CD8-positive, alpha-beta T cell (primary cell): ENCODE measurements at places on chromosomes 1 and 21.

DNA sequence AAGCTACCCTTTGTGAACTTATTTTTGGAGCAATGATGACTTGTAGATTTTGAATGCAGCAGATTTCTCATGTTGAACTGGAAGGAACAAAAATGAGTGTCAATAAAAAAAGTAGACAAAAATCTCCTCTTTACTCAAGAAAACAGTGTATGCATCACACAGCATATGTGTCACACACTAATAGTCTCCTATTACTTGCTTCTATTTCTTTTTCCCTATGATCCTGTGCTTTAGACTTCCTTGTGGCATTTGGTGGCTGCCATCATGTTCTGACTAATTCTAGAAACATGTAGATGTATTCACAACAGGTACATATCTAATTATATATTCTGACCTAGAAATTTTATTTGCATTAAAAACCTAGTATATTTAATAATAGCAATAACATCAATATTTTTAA, 14.3 kb downstream of the RC3H1 start:
- no peak for DNase-seq

DNA sequence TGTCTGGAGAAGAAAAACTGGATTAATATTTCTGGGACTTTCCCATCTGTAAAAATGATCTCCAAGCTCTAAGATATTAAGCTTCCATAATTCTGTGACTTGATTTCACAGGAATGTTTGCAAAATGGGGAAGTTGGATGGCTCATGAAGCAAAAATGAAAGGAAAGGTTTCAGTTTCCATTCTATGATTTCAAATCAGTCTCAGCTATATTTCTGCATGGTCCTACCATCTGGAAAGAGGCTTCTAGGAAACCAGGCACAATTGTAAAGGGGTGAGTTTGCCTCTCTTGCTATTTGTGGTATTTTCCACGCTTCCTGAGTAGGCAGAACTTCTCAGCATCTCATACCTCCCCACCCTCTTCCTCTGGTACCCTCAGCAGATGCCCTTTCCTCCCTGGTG, 22.4 kb upstream of the ACTN2 start:
- DNase-seq, result no peak

- no peak for DNase-seq
Observed at GRCh38 chr1:147246910-147247655, 4.6 kb downstream of the CHD1L start.

GRCh38 chr1:184023171-184023570, 14.4 kb downstream of the COLGALT2 start:
- DNase-seq, result no peak

DNA sequence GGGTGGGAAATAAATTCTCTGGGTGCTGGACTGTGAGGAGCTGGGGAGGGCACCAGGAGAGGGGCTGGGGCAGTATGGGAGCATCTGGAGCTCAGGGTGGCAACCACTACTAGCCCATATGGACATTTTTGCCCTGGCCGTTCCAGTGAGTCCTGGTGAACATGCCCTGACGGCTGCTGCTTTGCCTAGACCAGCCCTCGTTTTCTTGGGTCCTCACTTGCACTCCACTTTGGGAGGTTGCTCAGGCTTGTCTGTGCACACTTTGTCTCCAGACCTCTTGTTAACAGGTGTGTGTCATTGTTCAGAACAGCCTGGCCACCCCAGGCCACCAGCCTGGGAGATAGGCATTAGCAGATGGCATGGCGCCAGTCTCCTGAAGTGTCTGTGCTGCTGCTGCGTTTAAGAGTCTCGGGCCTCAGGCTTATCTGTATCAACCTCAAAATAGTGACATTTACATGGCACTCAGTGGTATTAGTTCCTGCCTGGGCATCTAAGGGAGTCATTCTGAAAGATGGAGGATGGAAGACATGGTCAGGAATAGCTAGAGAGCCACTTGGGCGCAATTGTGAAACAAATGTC, 190.5 kb downstream of the PTPRU start:
- no peak for DNase-seq

DNA sequence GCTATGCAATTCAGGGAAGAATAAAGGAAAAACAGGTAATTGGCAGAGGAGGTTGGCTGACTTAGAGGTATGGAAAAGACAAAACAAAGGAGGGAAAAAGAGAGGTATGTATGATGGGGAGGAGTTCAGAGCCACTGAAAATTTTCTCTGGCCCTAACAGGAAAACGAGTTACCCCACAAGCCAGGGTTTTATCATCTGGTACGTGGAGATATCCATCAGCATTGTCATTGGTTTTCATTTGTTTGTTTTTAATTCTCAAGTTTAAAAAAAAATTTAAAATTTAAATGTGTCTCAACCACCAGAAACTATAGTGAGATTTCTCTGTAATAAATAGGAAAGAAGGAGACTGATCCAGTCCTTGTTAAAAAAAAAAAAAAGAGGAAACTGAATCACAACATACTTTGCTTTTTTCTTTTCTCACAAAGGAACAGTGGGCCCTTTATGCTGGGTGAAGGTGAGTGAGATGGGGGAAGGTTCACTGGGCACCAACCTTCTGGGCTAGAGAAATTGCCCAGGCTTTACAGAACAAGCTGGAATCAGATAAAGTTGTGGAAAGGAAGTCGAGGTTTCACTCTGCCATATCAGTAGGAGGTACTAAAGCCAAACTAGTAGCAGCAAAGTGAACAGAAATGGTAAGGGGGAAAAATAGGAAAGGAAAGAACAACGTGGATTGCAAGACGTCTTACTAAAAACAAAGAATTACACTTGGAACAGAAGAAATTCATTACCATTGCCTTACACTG, 2.7 kb downstream of the IFNAR2 start:
- DNase-seq, result no peak

DNA sequence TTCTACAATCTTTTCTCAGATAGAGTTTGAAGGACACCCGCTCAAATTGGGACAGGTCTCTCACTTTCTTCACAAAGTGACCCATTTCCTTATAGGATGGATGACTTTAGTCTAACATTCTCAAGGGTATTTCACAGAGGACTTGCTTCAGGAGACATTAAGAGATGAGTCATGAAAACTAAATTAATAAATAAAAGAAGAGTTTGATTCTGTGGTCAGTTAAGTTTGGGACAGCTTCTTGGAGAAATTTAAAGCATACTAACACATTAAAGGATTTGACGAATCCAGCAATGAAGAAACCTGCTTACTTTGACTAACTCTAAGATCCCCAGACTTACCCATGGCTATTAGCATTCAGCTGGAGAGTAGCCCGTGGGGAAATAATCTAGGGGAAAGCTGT, 95.6 kb upstream of the RAB3GAP2 start:
- DNase-seq, result no peak

DNA sequence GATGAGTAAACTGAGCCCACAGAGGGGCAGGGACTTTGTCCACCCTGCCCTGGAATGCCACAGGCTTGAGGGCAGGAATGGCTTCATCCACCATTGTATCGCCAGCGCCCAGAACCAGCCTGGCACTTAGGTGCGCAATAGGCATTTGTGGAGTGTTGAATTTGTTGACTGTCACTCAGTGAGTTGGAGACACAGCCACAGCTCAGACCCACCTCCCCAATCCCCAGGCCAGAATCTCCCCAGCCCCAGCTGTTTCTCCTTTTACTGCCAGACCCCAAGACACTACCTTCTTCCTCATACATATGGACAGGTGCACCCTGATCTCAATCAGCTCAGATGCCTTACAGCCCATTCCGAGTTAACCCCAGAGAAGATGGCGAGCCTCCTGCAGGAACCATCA, 674.5 kb downstream of the MATN1 start:
- DNase-seq, result no peak

DNA sequence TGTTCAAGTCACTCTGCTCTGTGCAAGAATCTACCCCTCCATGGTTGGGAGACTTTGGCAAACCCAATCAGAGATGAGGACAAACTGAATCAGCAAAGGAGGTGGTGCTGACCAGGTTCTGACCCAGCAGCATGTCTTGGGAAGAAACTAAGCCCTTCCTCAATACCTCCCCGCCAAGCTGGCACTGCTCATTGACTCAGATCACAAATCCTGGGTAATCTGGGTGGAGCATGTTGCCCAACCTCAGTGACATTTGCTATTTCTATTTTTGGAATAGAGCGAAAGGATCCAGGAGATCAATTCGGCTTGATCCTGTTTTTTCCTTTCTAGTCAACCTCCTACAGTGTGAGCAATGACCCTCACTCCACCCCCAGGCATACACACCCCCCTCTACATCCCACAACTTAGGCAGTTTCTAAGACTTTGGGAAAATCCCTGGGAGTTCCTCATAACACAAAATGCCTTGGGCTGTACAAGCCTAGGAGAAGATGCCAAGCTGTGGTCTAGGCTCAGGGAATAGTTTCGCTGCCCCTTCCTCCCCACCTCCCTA, 166.8 kb upstream of the KCNJ6 start:
- DNase-seq, result no peak

- no peak for DNase-seq
Observed at GRCh38 chr1:100188617-100189016, 10.6 kb upstream of the LRRC39 start.

DNA sequence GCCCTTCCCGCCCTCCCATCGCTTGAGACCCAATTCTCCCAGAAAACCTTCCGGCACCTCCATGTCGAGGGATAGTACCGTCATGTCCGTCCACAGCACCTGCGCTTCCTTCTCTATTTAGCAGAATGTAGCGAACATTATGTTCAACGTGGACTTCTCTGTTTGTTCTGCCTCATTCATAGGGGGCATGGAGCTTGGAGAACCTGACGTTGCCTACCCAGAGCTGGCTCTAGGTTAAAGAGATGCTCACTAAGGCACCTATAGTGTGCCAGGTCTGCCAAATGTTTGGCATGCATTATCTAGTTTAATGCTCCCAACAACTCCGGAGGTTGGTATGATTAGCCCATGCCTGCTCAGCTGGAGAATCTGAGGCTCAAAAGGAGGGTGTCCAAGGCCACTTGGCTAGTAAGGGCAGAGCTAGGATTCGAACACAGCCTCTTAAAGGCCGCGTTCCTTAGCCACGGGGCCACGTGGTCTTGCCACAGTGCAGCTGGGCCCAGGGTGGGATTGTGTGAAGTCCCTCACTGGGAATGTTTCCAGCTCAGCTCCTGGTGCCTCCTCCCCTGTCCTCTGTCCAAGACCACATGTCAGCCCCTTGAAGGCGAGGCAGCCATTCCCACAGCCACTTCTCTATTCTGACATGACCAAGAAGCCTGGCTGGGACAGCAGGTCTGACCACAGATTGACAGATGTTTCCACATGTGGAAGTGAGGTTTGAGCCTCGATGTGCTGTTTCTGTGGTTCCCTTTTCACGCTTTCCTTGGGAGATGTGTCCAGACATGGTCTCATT, 57.8 kb downstream of the RUNX3 start:
- DNase-seq, result no peak

- no peak for DNase-seq
Observed at GRCh38 chr1:28642056-28642846, 616 bp downstream of the TAF12 start.

- peak; percentile 59 for DNase-seq
Observed at GRCh38 chr1:40404670-40405462, 31.3 kb downstream of the SMAP2 start.

- no peak for DNase-seq
Observed at GRCh38 chr1:221715321-221716169, 26.3 kb downstream of the DUSP10 start.

GRCh38 chr1:78184460-78185072, 138.8 kb downstream of the GIPC2 start:
- DNase-seq, result no peak

GRCh38 chr1:197526736-197527371, 248.4 kb downstream of the DENND1B start:
- no peak for DNase-seq

DNA sequence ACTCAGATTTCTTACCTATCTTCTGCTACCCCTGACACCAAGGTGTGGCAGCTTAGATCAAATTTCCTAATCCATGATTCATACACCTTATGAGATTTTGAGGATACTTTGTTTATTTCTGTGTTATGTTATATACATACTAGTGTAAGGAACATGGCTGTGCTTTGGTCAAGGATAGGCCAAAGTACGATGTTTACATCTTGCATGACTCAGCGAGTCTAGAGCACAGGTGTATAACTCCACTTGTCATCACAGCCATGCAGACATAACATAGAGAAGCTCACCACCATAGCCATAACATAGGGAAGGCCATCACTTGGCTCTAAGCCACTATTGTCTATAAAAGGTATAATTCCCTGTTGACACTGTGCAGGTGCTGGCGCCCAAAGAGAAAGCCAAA, 61.2 kb downstream of the GBP6 start:
- DNase-seq, result no peak

- DNase-seq, result no peak
Observed at GRCh38 chr1:19889656-19890055, 7.5 kb downstream of the OTUD3 start.

DNA sequence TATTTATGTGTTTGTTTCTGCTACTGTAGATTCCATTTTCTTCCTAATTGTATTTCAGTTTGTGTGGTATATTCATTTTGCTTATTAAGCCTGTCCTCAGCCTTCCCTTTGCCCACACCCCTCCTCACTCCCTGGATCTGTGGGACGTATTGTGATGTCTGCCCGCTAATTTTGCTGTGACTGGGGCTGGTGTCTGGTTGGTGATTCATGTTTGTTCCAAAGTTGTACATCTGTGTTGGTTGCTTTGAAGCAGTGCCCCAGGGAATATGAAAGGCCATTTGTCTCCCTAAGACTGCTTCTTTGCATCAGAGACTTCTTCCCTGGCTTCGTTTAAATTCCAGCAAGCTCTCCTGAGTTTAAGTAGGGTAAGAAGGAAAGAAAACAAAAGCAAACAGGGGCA, 289.5 kb upstream of the SGIP1 start:
- no peak for DNase-seq

DNA sequence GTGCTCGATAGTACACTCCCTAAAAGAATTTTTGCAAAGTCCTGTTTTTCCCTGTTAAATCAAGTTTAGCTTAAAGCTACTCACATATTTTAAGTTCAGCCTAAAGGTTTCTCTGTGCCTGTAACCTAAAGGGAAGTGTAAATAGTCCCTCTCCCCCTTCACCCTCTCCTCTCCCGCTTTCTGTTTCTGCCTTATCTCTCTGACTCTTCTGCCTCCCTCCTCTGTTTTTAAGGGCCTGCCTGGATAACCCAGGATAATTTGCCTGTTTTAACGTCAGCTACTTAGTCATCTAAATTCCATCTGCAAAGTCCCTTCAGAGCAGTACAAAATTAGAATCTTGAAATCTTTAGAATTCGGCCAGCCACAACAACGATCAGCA, 92.6 kb downstream of the NID1 start:
- no peak for DNase-seq

- DNase-seq, result no peak
Observed at GRCh38 chr1:15038232-15039016, 115.1 kb upstream of the TMEM51 start.

GRCh38 chr1:211732293-211732980, 57.0 kb upstream of the NEK2 start:
- DNase-seq, result no peak

- DNase-seq, result no peak
Observed at GRCh38 chr1:79043506-79043905, 37.0 kb upstream of the ADGRL4 start.

DNA sequence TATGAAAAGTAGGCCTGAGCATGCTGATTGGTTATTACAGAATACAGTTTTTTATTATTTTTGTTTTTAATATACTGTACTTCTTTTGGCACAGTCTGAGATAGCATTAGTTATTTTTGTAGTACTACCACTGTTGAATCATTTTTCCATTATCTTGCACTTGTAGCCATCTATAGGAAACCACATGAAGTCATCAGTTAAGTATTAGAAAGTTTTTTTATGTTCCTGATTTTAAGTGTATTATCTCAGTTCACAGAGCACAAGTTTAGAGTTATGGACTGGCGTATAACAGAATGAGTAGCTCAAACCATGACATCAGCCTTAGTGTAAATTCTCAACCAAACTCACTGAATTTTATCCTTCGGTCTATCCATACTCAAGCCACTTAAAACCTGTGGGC, 22.8 kb downstream of the DHX9 start:
- no peak for DNase-seq

- no peak for DNase-seq
Observed at GRCh38 chr21:39269620-39270019, 43.8 kb downstream of the BRWD1 start.

GRCh38 chr1:202162047-202162417, 1.6 kb upstream of the PTPN7 start:
- DNase-seq, result peak; percentile 62
